CD4-positive, alpha-beta T cell treated with Interleukin-17A for 4 hours (primary cell): ENCODE measurements at places on chromosomes 7 and 10.
A peak's percentile ranks its signal among the peaks of the same experiment; 100 is the strongest.

GRCh38 chr7:90242369-90243168, 2.4 kb upstream of the CFAP69 start:
- DNase-seq, result no peak

DNA sequence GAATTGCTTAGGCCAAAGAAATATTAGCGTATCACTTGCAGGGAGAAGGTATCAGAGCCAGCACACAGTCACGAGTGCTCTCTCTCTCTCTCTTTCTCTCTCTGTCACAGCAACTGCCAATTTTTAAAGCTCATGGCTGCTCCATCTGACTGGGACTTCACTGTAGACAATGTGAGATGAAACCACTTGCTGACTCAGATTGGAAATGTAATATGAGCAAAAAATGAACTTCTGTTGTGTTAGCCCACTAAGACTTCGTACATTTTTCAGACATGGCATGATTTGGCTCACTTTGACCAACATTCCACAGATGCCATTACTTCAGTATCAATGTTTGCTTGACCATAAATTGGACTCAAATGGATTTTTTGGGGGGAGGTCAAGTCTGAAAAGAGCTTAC, 68.1 kb downstream of the DGKB start:
- no peak for DNase-seq

DNA sequence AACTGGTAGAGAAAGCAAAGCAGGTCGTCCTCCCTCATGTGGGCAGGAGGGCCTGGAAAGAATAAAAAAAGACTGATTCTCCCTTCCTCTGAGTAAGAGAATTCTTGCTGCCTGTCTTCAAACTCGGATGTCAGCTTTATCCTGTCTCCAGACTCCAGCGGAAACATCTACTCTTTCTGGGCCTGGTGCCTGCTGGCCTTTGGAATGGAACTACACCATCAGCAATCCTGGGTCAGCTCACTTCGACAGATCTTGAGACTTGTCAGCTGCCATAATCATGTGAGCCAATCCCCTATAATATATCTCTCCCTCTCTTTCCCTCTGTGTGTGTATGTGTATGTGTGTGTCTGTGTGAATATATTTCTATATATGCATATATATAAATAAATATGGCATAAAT, 411.0 kb upstream of the DPP6 start:
- no peak for DNase-seq

- DNase-seq, result no peak
Measured at GRCh38 chr7:102866535-102867215, 46.1 kb upstream of the LRRC17 start.

- no peak for DNase-seq
Measured at GRCh38 chr7:43758822-43759683, 573 bp downstream of the BLVRA start.

- no peak for DNase-seq
Measured at GRCh38 chr7:108660465-108660864, 90.8 kb downstream of the DNAJB9 start.

- DNase-seq, result no peak
Measured at GRCh38 chr7:76269895-76270294, 32.6 kb upstream of the HSPB1 start.

DNA sequence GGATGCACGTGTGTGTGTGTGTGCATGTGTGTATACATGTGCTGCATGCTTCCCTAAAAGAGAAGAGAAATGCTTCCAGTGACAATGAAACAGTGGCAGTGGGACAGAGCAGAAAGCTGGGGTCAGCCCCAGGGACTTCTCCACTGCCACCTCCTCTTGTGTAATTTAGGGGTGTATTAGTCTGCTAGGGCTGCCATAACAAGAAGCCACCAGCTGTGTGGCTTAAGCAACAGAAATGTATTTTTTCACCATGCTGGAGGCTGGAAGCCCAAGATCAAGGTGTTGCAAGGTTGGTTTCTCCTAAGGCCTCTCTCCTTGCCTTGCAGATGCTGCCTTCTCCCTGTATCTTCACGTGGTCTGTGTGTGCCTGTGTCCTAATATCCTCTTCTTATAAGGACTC, 190.5 kb downstream of the CXCL12 start:
- no peak for DNase-seq

DNA sequence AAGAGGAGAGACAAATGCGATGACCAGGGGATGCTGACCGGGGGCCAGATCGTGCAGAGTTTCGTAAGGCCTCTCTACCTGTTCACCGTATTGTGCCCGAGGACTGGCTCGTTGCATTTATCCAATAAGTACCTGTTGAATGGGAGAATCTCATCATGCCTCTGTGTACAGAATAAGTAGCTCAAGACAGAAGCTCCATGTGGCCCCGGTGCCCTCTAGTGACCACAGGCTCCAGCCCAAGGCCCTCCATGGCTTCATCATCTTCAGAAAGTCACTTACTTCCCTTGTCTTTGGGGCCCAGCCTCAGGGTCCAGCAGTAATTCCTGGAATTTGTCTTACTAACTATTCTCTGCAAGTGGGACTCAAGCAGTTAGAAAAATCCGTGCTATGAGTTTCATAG, 151.0 kb downstream of the CHN2 start:
- peak; percentile 23 for DNase-seq

DNA sequence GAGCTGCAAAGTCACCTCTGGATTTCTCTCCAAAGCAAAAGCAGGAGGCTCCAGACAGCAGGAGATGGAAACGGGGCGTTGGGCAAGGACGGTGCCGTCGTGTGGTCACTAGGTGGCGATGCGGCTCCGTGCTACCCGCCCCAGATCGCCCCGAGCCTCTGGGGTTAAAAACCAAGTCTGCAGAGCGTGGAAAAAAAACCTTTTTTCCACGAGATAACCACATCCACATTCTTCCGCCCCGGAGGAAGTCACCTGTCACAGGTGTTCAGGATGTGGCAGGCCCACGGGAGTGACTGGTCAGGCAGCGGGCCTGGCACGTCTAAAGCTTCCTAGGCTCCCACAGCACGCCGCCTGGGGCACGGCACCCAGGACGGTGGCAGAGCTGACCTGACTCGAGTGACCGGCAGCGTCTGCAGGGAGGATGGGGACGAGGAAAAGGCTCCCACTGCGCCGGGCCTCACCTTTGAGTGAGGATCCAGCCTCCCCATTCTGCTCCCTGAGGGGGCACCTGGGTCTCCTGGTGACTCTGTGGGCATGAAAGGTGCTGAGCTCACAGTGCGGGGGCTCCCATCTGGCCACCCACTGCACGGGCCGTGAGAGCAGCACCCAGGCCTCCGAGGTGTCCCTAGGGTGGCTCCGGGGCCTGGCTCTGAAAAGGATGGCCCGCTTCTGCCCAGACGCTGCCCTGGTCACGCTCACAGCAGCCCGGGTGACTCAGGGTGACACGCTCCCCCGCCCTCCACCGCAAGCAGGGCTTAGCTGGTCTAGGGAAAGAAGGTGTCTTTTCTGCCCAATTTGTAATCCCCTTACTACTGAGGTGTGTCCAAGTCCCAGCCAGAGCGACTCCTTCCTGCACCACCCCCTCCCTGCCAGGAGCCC, 71.3 kb upstream of the TNRC18 start:
- peak; percentile 88 for DNase-seq

- DNase-seq, result no peak
Measured at GRCh38 chr7:52615021-52615695, 420.3 kb upstream of the POM121L12 start.

GRCh38 chr10:87519582-87519981, 14.9 kb downstream of the MINPP1 start:
- DNase-seq, result no peak

DNA sequence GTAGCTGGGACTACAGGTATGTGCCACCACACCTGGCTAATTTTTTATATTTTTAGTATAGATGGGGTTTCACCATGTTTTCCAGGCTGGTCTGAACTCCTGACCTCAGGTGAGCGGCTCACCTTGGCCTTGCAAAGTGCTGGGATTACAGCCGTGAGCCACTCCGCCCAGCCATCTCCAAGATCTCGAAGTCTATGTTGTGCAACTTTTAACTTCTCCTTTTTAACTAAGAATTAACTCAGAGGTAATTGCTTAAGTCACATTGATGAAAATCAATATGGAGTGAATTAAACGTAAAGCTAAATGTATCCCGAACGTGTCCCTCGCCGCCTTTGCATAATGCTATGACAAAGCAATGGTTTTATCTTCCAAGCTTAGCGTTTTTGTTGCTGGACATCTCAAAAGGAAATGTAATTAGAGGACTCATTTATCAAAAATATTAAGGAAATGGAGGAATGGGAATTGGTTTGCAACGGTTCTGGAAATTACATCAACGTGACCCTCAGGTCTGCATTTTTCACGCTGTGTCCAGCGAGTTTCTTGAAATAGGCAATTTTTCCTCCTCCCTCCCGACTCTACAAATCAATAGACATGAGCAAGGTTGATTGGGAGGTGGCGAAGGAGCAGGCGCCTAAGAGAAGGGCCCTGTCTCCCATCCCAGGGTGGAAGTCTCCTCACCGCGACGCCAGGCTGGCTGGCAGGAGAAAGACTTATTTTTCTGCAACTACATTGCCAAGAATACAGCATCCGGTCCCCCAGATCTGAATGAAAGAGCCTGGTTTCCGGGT, 89.8 kb downstream of the TMEM130 start:
- DNase-seq, result no peak

DNA sequence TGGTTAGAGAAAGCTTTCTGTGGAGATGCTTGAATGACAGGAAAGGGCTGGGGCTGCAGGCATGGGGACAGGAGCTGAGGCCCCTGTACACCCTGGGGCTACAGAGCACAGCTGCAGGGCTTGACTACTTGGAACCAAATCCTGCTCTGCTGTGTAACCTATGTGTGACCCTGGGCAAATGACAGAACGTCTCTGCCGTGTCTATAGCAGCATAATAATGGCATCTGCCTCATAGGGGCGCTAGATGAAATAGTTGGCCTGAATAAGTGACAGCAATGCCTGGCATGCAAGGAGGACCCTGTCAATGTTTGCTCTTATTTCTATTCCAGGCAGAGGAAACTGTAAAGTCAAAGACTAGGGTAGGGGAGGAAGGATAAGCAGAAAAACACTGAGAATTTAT, 254.0 kb downstream of the USP6NL start:
- DNase-seq, result no peak

GRCh38 chr7:20647036-20647435, 31.6 kb downstream of the ABCB5 start:
- no peak for DNase-seq

DNA sequence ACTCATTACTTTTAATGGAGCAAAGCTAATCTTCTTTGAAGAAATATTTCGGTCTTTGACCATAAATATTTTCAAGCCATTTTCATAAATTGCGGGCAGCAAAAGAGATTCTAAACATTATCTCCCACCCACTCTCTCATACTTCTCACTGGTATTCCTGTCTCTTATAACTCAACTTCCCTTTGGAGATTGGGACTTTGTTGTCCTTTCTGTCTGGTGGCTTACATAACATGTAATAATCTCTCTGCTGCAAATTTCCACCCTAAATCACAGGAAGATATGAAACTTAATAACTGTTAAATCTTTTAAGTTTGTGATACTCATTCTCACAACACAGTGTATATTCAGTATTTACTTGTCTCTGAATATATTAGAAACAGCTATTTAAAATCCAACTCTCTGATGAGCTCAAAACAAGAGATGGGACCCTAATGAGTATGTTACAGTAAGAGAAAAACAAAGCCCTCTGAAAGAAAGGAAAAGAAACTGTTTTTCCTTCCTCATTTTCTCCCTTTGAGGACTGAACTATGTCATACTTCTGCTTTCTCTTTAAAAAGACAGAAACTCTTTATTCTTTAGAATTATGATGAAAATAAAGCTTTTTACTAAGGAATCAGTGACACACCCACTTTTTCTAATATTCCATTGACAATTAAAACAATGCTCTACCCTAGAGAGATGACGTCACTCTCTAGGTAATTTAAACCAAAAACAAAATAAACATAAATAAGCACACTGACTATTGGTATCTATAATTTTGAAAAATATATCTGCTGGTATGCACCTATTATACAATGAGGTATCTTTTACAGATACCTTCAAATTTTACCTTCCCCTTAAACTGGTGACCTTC, 14.7 kb downstream of the CALCR start:
- no peak for DNase-seq

DNA sequence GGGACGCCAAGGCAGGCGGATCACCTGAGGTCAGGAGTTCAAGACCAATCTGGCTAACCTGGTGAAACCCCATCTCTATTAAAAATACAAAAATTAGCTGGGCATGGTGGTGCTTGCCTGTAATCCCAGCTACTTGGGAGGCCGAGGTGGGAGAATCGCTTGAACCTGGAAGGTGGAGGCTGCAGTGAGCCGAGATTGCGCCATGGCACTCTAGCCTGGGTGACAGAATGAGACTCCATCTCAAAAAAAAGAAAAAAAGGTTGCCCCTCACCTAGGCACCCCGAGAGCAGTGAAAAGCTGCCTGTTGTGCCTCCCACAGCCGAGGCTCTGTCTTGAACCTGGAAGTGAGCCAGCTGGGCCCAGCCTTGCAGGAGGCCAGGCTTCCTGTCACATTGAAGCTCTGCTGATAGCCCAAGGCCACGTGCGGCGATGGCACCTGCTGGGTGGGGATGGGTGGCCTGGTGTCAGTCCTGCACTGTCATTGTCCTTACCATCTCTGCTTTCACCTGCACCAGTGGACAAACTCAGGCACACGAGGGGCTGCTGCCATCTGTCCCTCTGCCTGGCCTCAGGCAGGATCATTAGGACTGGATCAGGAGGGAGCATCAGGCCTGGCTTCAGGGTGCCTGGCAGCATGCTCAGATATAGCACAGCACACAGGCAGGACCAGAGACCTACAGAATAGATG, 37.8 kb downstream of the DNAJB12 start:
- peak; percentile 85 for DNase-seq

- DNase-seq, result no peak
Measured at GRCh38 chr10:96665306-96665705, 55.0 kb downstream of the PIK3AP1 start.

GRCh38 chr10:89351780-89352597, 24.2 kb downstream of the IFIT3 start:
- DNase-seq, result no peak

GRCh38 chr7:143381427-143382125, 431 bp downstream of the ZYX start:
- DNase-seq, result peak; percentile 36

DNA sequence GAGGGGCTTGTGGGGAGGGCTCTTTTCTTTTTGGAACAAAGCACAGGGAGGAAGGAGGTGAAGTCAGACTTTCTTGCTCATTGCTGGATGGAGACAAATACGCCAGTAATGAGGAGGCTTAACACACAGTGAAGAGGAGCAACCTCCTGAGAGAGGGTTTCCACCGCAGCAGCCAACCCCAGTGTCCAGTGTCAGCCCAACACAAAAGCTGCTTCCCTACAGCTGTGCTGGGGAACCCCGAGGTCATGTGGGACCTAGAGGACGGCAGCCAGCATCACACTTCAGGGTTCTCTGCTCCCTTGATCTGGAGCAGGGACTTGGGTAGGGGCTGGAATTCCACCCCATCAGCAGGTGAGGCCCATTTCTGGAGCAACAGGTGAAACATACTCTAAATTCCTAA, 7.7 kb downstream of the BLNK start:
- DNase-seq, result no peak
